AG04450 (cell line): ENCODE measurements at places on chromosomes 11 and 22.

DNA sequence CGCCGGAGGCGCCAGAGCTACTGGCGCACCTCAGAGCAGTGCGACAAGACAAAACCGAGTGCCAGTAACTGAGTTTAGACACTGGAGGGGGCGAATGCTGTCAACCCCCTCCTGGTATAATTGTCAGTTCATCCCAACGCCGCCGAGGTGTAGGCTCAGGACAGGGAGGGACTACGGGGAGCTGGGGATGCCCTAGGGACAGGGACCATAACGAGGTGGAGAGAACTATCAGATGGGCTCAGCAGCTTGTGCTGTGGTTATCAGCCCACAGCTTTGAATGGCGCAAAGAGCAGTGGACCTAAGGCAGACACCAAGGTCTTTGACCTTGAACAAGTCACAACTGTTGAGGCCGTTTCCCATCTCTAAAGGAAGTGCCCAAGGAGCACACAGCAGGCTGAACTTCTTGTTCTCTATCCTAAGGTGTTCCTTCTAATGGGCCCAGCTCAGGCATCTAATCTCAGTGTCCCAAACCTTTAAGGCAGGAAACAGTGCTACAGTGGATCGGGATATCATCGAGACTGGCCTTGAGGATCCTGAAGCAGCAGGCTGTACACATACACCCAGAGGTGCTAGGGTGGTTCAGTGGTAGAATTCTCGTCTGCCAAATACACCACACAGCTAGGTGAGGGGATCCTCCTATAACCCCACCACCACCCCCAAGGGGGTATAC, 958 bp upstream of the TUT1 start:
- DNase-seq = no peak

- no peak for DNase-seq
Measured at GRCh38 chr11:66068923-66069714, 953 bp upstream of the PACS1 start.

DNA sequence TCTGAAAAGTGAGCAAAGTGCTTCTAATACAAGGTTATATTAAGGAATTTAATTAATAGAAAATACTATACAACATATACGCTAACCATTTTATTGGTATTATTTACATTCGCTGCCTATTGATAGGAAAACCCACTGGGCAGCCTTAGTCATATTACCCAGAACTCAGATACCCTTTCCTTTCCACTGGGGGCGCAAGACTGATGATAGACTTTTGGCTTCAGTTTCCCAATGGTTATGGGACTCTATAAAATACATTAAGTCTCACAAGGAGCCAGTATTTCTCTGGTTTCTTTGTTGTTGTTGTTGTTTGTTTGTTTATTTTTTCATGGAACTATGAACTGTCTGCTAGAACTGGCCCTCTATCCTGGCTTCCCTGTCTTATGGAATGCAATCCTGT, 471.1 kb upstream of the KIRREL3 start:
- no peak for DNase-seq

DNA sequence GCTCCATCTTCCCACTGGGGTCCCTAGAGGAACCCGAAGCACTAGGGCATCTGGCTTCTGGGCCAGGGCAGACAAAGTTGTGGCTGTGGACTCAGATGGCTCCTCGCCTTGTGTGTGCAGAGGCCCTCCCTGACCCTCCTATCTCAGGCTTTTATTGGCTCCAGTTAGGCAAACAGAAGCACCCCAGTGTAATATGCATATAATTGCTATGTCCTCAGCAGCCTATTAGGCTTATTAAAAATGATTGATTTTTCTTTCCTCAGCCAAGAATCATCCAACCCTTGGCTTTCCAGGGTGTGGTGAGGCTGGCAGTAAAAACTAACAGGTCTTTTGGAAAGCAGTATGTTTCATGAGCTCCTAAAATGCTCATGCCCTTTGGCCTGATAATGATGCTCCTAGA, 22.3 kb downstream of the UPB1 start:
- DNase-seq = no peak

- no peak for DNase-seq
Measured at GRCh38 chr11:12163181-12163941, 53.0 kb downstream of the MICAL2 start.
